Stimulated activated CD8-positive, alpha-beta memory T cell treated with anti-CD3 and anti-CD28 coated beads, Interleukin-15, amount 100 ng/mL, for 1 hour (primary cell): ENCODE measurements at places on chromosomes 1 and 21.

- DNase-seq, result no peak
Observed at GRCh38 chr1:211369640-211370039, 43.0 kb downstream of the TRAF5 start.

DNA sequence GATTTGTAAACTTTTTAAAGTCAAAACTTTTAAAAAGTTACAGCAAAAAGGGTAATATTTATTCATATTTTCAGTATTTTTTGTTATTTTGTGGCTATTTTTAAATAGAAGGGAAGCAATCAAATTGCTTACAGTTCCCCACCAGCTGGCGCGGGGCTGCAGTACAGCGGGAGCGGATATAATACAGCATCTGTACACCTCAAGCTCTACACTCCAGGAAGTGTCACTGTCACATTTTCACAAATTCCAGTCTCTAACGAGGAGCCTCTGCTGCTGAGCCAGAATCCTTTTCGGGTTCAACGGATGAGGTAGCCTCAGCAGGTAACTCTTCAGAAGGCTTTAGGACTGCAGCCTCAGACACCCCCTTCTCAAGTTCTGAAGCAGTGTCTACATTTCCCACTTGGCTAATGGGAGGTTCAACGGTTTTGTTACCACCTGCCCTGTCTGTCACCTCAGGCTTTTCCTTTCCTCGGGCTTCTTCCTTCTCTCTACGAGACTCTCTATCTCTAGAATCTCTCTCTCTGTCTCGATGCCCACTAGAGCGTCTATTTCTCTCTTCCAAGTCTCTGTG is 11.7 kb downstream of the SOD1 start:
- DNase-seq, result no peak

GRCh38 chr1:212614453-212615200 is 6.1 kb downstream of the ATF3 start:
- DNase-seq, result no peak

DNA sequence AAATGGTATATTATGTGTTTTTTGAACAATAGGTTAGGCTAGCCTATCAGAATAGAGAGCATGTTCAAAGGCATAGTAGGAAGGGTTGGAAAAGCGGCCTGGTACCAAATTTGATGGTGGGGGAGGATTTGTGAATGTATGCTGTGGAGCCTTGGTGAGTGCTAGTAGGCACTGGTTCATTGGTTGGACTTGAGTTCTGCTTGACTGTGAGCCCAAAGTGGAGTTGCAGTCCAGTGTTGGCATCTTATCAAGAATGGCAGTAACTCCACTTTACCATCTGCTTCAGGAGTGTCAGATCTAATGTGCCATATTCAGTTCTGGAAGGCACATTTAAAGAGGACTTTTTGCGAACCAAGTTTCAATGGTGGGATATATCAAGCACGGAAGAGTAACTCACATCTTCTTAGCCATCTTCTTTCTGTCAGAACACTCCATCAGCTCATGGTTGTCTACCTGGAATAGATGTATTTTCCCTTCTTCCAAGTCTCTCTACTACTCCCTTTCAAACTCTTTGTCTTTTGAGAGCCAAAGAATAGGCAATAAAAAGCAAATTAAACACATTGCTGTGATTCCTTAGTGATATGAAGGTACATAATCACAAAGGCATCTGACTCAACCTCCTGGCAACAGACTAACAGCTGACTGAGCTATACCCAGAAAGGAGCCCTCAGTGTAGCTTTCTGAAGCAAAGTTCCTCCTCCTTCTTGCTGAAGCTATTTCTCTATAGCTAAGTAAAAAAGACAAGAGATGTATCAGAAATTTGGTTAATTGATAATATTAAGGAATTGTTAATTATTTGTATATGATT is 21.7 kb downstream of the LRRC8B start:
- DNase-seq, result no peak

- no peak for DNase-seq
Observed at GRCh38 chr1:206829282-206829681, 36.1 kb upstream of the IL20 start.

- DNase-seq, result no peak
Observed at GRCh38 chr1:224873434-224874369, 55.8 kb upstream of the DNAH14 start.

- no peak for DNase-seq
Observed at GRCh38 chr1:225652729-225653462, at the start of gene ENAH. Gene ENAH, minus strand, starts transcription at chr1:225653123. Its CDS starts 433 bp downstream, at chr1:225652690.

DNA sequence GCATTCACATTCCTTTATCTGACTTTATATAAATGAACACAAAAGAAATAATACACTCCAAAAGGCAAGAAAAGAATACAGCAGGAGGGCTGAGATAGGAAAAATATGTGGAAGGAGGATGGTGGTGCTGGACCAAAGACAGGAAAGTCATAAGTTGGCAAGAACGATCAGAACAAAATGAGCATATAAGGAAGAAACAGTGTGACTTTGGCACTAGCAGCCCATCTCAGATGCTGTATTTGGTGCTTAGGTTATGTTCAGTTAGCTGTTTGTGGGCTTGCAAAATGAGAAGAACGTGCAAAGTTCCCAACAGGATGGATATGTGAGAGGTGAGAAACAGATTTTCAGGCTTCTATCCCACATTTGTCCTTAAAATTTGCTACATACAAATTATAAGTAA is 719.8 kb upstream of the ADGRL4 start:
- no peak for DNase-seq

DNA sequence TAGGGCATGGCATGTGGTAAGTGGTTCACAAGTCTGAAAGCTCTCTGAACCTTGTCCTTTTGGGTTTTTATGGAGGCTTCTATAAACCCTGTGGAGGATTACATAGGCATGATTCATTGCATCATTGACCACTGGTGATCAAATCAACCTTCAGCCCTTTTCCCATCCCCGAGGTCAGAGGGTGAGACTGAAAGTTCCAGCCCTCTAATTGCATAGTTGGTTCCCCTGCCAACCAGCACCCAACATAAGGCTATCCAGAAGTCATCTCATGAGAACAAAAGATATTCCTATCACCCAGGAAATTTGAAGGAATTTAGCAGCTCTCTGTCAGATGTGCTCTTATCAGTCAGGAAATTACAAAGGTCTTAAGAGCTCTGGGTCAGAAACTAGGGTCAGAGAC is 89.5 kb upstream of the ARTN start:
- no peak for DNase-seq

DNA sequence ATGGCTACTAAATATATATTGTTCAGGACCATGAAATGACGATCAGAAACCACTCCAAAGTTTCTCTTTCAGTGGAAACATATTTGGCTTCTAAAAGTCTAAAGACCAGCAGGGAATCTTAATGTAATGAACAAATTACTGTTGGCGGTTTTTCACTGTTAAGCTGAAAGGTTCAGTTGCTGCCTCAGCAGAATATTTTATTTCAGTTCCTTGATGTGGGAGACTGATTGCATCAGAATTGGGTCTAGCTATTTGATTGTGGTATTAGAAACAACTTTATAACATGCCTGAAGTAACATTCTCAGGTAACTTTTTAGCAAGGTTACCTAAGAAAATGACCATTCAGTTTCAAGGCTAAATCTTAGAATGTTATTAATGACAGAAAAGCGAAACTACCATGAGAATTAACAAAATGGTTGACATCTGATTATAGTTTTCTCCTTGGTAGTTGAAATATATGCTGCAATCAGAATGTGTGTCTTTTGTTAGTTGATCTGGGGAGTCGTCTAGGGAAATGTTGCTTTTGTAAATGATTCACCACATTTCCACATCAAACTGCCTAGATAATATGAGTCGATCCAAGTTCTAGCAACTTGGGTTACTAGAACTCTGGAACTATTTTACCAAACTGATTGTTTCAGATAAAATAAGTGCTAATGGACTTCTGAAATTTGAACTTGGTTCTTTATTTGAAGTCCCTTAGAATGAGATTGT is 200.4 kb downstream of the HMCN1 start:
- no peak for DNase-seq

GRCh38 chr1:115723756-115724155 is 44.8 kb downstream of the CASQ2 start:
- no peak for DNase-seq

DNA sequence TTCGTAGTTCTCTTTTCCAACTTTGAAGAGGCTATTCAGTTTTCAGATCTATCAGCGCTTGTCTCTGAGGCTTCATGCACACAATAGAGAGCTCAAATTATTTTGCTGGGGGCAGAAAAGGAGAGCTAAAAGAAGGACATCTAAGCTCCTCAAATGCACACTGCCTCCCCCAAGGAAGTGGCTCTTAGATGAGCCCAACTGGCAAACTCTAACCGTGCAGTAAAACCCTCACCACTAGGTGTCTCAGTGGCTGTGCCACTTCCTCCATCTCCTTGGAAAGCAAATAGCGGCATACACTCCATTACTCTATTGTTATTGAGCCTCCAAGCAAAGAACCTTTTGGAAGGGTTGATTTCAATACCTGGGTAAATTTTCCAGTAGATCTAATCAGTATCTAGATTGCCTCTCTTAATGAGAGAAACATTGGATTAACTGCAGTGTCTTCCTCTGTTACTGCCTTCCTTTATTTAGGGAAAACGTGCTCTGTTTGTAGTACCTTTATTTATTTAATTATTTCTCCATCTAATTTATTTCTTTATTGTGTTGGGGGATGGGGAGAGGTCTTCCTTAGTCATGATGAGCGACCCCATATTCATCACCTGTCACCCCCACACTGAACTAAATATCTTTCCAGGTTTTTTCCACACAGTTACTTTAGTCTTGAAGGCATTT is 9.2 kb upstream of the SFPQ start:
- DNase-seq, result peak; percentile 39

DNA sequence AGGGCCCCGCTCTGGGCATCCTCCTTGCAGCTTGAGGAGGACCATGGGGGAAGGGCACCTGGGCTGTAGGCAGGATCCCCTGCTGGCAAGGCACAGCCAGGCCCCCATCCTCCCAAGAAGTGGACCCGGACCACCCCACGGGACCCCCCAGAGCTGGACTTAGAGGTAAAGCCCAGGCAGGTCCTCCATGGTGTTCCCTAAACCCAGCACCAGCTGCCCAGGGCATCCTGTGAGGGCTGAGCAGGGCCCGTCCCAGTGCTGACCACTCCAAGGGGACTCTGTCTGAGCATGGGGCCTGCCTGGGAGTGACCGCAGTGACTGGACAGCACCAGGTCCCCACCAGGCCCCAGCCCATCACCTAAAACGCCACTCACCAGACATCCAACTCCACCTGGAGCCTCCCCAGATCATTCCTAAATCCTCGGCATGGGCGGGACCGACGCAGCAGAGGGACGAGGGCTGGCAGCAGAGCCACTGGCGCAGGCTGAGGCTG is 21.3 kb downstream of the COL6A2 start:
- DNase-seq, result no peak

- no peak for DNase-seq
Observed at GRCh38 chr1:246651012-246651695, 73.1 kb upstream of the SCCPDH start.

DNA sequence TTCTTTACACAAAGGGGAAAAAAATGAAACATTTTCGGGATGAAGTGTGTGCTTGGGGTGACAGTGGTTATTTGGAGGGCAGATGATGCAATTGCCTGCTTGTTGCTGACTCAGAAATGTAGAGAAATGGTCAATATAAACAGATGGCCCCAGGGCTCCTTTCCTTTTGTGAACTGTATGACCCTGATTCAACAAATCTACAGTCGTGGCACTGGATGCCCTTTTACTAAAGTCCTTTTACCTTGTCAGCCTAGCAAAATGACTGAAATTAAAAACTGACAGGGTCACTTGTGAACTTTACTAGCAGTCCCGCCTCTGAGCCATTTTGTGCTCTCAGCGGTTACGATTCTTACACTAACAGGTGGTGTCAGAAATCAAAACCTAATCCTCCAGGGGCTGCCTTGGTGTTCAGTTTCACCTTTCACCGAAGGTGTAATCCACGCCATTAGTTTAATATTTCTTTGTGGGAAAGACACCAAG is 49.8 kb downstream of the GREM2 start:
- DNase-seq, result no peak

GRCh38 chr1:84480650-84481049 is 1.6 kb downstream of the RPF1 start:
- DNase-seq, result no peak

- DNase-seq, result no peak
Observed at GRCh38 chr1:235876402-235876841, 9.7 kb upstream of the LYST start.

GRCh38 chr1:119885903-119886783 is 10.2 kb downstream of the ADAM30 start:
- DNase-seq, result peak; percentile 18

GRCh38 chr1:4422504-4423289 is 231.7 kb upstream of the AJAP1 start:
- no peak for DNase-seq

- DNase-seq, result no peak
Observed at GRCh38 chr1:230255116-230255515, 171.0 kb downstream of the PGBD5 start.

GRCh38 chr1:14944471-14944985 is 209.0 kb upstream of the TMEM51 start:
- no peak for DNase-seq

DNA sequence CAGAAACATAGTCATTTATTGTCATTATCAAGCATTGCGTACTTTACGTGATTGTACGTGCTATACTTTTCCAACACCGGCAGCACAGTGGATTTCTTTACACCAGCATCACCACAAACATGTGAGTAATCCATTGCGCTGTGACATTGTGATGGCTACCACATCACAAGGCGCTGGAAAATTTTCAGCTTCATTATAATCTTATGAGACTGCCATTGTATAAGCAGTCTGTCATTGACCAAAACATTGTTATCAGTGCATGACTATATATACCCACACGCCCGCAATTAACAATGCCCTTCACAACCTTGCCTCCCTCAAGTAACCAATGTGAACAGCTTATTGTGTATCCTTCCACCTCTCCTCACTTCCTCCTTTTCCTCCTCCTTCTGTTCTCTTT is 137.6 kb downstream of the ZZZ3 start:
- no peak for DNase-seq

DNA sequence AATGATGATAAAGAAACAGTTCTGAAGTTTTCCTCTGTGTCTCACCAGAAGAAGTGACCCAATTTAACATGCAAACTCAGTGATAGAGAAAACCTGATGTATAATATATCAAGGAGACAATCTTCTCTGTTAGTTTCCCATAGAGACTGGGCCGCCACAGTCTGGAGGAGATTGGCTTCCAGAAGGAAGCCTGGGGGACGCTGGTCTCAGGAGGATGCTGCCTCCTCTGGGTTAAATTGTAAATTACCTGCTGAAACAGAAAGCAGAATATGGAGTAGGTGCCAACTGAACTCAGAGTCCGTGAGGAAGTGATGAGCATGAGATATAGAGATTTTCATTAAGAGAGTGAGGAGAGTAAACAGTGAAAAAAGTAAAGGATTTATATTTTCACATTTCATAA is 15.8 kb downstream of the OR14I1 start:
- DNase-seq, result no peak
